ENCODE measurements at places on chromosomes 1 and 21.

GRCh38 chr21:46661642-46662366 lies 26.3 kb downstream of the PRMT2 start:
- DNase-seq = no peak

GRCh38 chr1:59928996-59929395 lies 2.4 kb upstream of the CYP2J2 start:
- DNase-seq = no peak

DNA sequence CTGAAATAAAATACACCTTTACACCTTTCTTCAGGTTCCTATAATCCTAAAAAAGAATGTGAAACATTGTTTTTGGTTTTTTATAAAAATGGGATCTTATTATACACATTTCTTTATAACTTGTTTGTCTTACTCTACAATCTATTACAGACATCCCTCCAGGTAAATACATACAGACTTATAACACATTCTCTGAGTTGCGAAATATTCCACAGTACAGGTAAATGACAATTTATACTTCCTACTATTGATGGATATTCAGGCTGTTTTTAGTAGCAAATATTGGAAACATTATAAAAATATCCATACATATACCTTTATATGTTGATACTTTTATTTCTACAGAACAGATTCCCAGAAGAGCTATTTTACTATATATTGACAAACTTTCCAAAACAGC lies 20.3 kb downstream of the PIK3R3 start:
- no peak for DNase-seq

DNA sequence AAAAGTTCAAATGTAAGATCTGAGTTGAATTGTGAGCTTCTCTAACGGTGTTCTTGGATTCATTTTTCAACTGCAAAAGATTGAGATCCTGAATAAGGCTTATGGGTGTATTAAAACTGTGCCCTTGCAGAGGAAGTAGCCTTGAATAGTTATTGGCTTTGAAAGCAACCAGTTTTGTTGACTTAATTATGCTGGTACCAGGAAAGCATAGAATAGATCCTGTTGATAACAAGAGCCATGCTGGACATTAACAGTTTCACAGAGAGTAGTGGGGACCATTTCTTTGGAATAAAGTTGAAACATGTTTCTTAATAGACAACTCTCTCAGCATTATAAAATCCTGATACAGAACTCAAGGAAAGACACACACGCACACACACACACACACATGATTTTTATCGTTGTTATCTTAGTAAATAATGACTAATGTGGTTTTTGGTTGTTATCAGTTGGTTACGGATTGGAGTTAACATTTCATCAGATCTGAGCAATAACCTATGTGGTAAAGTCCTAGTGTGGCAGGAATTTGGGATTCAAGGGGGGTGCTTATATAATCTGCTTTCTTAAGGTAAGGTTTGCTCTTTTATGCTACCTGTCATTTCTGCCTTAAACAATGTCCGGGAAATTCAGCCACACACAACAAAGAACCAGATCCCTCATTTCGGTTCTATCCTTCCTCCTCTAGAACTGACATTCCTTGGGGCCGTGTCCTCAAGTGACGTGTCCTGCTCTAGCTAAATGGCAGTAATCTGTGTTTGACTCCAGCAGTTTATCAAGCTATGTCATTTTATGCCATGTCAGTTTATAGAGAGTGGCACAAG lies 330.9 kb downstream of the CHRM3 start:
- peak; percentile 52 for DNase-seq
